ENCODE measurements at places on chromosomes 1 and 21. TPM values are rescaled to one million over a fixed set of nuclear protein-coding genes. Genes with fewer than 3 reads are reported as not detected.

- no peak overlapping the region for H3K4me3 ChIP-seq
- H3K36me3 ChIP-seq = no peaks in the 10 kb centered on the region
- H3K27ac ChIP-seq = no peak overlapping the region
- DNase-seq = peak; percentile 38
- peaks cover 3% of the 10 kb centered on the region for H3K4me1 ChIP-seq
- H3K27me3 ChIP-seq = no peaks in the 10 kb centered on the region
Observed at GRCh38 chr21:40291560-40291959, 424.3 kb downstream of the PCP4 start.

GRCh38 chr1:60359431-60359830 is 285.9 kb upstream of the C1orf87 start:
- no peak overlapping the region for H3K4me3 ChIP-seq
- H3K27me3 ChIP-seq = no peaks in the 10 kb centered on the region
- no peak overlapping the region for H3K27ac ChIP-seq
- no peak for DNase-seq
- H3K36me3 ChIP-seq = no peaks in the 10 kb centered on the region

GRCh38 chr1:183942933-183943693 is 94.4 kb downstream of the COLGALT2 start:
- peaks cover 2% of the 10 kb centered on the region for H3K4me1 ChIP-seq
- no peak for DNase-seq
- H3K27me3 ChIP-seq = peaks cover 12% of the 10 kb centered on the region
- H3K27ac ChIP-seq = no peak overlapping the region

Gene ALX3
- not detected for total RNA-seq

Gene C1orf167
- total RNA-seq = not detected

- no peaks in the 10 kb centered on the region for H3K27me3 ChIP-seq
- no peak for DNase-seq
- no peak overlapping the region for H3K27ac ChIP-seq
- no peaks in the 10 kb centered on the region for H3K4me1 ChIP-seq
- no peak overlapping the region for H3K4me3 ChIP-seq
- H3K36me3 ChIP-seq = peaks cover 23% of the 10 kb centered on the region
Observed at GRCh38 chr1:77655431-77655974, 27.0 kb downstream of the ZZZ3 start.

GRCh38 chr1:160567858-160568682 is 11.2 kb downstream of the CD84 start:
- H3K27ac ChIP-seq = no peak overlapping the region
- no peak overlapping the region for H3K4me3 ChIP-seq
- no peaks in the 10 kb centered on the region for H3K27me3 ChIP-seq

Gene PRAMEF17
- not detected for total RNA-seq

GRCh38 chr1:7401814-7402547 is 369.1 kb upstream of the VAMP3 start:
- DNase-seq = peak; percentile 72
- H3K36me3 ChIP-seq = peaks cover 10% of the 10 kb centered on the region
- no peaks in the 10 kb centered on the region for H3K27me3 ChIP-seq
- no peak overlapping the region for H3K27ac ChIP-seq

Gene HNRNPU
- 651 TPM for total RNA-seq

DNA sequence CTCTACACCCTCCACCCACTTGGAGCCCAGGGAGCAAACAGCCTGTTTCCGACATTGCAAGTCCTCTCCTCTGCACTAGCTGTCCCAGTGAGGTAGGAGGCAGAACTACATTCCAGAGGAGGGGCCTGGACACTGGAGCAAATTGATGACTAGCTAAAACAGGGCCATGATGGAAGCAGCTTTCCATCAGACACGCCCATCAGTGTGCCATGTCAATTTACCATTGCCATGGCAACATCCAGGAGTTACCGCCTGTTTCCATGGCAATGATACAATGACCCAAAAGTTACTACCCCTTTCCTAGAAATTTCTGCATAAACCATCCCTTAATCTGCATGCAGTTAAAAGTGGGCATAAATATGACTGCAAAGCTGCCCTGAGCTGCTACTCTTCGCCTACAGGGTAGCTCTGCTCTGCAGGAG is 647.1 kb downstream of the PTPRU start:
- DNase-seq = no peak
- H3K4me1 ChIP-seq = no peaks in the 10 kb centered on the region

Gene CD1D
- total RNA-seq = 1.3 TPM

DNA sequence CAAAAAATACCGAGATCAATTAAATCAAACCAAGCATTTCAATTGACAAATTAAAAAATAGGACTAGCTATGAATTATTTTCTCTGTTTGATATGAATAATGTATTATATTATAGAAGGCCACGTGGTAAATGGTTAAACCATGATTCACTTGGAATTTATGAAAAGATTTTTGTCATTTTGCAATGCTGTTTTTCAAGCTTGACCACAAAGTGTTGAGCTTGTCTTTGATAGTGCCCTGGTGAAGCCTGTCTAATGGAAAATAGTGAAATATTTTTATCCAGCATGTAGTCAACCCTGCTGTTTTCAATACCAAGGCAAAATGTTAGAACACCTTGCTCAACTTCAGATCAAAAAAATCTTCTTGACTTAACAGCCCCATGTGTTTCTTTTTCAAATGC is 288.0 kb upstream of the PRMT6 start:
- no peak overlapping the region for H3K27ac ChIP-seq
- DNase-seq = no peak
- no peaks in the 10 kb centered on the region for H3K4me1 ChIP-seq
- no peak overlapping the region for H3K4me3 ChIP-seq
- no peaks in the 10 kb centered on the region for H3K27me3 ChIP-seq
- no peaks in the 10 kb centered on the region for H3K36me3 ChIP-seq

Gene AZIN2
- total RNA-seq = 0.50 TPM

DNA sequence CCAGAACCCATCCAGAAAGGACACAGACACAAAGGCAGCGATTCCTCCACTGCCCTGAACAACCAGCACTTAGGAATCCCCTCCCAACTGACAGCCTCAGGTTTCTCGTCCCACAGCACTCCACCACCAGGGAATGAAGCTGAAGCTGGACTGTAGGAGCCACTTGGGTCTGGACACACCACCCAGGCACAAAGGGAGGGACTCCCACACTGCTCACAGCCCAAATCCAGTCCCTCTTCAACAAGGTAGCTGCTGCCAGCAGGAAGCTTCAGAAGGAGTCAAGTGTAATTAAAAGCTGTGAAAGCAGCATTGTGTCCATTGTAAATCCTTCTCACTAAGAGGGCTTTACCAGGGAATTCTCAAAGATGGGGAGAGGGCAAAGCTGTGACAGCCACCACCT is 29.0 kb downstream of the LMX1A start:
- no peaks in the 10 kb centered on the region for H3K4me1 ChIP-seq
- DNase-seq = no peak
- no peak overlapping the region for H3K4me3 ChIP-seq
- no peaks in the 10 kb centered on the region for H3K36me3 ChIP-seq
- H3K27ac ChIP-seq = no peak overlapping the region

DNA sequence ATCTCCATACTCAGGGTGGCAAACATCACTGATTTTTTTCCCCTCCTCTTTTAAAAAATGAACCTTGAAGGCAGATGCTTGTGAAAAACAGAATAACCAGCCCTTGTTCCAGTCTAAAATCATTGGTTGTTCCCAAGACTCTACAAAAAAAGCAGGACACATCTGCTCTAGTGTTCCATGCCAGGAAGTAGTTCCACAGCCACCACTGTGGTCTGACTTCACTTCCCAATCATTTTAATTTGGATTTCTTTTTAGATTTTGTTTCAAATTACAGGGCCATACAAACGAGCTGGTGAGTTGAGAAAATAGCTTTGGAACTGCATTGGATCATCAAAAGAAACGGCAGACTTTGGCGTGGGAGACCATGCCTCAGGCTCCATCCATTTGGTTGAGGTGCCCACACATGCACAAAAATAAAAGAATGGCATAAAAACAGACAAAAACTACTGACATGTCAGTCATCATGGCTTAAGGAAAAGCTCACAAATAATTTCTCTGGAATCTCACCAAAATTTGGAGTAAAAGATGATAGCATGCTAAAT is 210.0 kb downstream of the GABPA start:
- H3K27ac ChIP-seq = no peak overlapping the region
- H3K36me3 ChIP-seq = peaks cover 31% of the 10 kb centered on the region
- no peaks in the 10 kb centered on the region for H3K4me1 ChIP-seq

Gene CD34
- total RNA-seq = 0.35 TPM

DNA sequence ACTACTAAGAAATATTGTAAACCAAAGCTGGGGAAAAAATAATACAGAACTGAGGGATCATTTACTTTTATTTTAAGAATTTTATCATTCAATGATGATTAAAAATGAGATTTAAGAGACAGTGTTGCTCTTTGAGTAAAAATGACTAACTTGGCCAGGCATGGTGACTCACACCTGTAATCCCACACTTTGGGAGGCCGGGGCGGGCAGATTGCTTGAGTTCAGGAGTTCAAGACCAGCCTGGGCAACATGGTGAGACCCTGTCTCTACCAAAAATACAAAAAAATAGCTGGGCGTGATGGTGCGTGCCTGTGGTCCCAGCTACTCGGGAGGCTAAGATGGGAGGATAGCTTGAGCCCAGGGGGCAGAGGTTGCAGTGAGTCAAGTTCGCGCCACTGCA is 21.8 kb upstream of the PLEKHO1 start:
- H3K27ac ChIP-seq = no peak overlapping the region
- no peak for DNase-seq
- no peaks in the 10 kb centered on the region for H3K27me3 ChIP-seq
- no peaks in the 10 kb centered on the region for H3K36me3 ChIP-seq
- no peak overlapping the region for H3K4me3 ChIP-seq

DNA sequence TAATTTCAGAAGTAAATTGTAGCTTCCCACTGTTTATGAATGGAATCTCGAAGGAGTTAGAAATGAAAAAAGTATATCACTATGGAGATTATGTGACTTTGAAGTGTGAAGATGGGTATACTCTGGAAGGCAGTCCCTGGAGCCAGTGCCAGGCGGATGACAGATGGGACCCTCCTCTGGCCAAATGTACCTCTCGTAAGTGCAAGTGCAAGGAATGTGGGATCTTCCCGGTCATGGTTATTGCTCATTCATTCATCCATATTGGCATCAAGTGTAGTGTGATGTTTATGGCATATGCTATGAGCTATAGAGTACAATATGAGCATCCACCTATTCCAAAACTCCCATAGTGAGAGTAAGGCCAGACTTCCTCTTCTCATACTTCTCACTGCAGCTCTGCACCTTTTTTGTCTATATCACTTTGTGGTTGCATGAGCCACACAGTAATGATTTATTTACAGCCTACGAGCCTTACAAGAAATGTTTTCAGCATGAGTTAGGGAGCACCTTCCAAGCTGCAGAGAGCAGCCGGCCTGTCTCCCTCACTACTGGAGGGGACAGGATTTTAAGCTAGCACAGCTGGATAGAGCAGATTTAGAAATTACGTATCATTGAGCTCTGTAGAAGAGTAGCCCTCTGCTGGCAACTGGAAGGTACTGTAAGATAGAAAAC is 24.9 kb upstream of the CR1L start:
- no peak for DNase-seq
- peaks cover 2% of the 10 kb centered on the region for H3K36me3 ChIP-seq
- H3K27me3 ChIP-seq = no peaks in the 10 kb centered on the region
- H3K27ac ChIP-seq = no peak overlapping the region

Gene MCOLN2
- total RNA-seq = 1.3 TPM

GRCh38 chr1:93805027-93805610 is 73.9 kb downstream of the DNTTIP2 start:
- no peak overlapping the region for H3K27ac ChIP-seq
- H3K4me1 ChIP-seq = no peaks in the 10 kb centered on the region
- no peak for DNase-seq
- no peaks in the 10 kb centered on the region for H3K27me3 ChIP-seq
- H3K4me3 ChIP-seq = no peak overlapping the region
- H3K36me3 ChIP-seq = peaks cover 10% of the 10 kb centered on the region

DNA sequence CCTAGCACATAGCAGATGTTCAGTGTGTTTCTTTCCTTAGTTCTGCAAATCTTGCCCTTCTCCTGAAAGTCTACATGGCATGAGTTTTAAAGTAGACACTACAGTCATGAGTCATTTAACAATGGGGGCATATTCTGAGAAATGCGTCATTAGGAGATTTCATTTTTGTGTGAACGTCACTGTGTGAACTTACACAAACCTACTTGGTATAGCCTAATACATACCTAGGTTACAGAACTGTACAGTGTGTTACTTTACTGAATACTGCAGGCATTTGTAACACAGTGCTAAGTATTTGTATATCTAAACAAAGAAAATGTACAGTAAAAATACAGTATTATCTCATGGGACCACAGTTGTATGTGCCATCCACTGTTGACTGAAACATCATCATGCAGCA is 10.0 kb downstream of the TTF2 start:
- no peaks in the 10 kb centered on the region for H3K4me1 ChIP-seq
- H3K27ac ChIP-seq = no peak overlapping the region
- no peak overlapping the region for H3K4me3 ChIP-seq
- no peaks in the 10 kb centered on the region for H3K27me3 ChIP-seq
- H3K36me3 ChIP-seq = peaks cover 20% of the 10 kb centered on the region

- no peak overlapping the region for H3K4me3 ChIP-seq
- H3K27ac ChIP-seq = no peak overlapping the region
- H3K4me1 ChIP-seq = no peaks in the 10 kb centered on the region
- peaks cover 37% of the 10 kb centered on the region for H3K36me3 ChIP-seq
- DNase-seq = no peak
- no peaks in the 10 kb centered on the region for H3K27me3 ChIP-seq
Observed at GRCh38 chr1:32159189-32159588, 20.3 kb upstream of the TXLNA start.

DNA sequence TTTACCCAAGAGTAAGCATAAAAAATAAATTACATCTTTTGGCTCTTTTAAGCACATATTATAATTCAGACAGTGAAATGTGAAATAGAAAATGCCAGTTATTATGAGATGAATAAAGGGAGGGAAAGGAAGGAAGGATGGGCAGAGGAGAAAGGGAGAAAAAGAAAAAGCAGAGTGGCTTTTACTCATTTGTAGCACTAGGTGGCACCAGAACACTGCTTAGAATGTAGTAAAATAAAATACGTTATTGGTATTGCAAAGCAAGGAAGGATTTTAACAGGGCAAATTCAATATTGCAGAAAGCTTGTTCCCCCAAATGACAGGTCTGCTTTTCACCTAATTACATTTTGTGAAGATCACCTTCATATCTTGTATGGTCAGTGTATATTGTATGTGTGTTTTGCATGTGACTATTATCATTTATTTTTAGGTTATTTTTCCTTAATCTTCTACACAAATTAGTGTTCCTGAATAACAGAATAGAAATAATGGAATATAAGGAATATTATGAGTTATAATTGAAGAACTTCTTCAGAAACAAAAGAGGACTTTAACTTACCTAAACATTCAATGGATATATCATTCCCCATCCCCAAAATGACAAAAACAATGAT is 9.1 kb upstream of the PCNX2 start:
- H3K4me1 ChIP-seq = no peaks in the 10 kb centered on the region
- no peaks in the 10 kb centered on the region for H3K27me3 ChIP-seq
- H3K36me3 ChIP-seq = peaks cover 5% of the 10 kb centered on the region
- no peak for DNase-seq

GRCh38 chr1:45488666-45489377 is 2.1 kb downstream of the TESK2 start:
- no peak overlapping the region for H3K27ac ChIP-seq
- no peak overlapping the region for H3K4me3 ChIP-seq
- no peaks in the 10 kb centered on the region for H3K36me3 ChIP-seq

- peaks cover 3% of the 10 kb centered on the region for H3K4me1 ChIP-seq
- DNase-seq = no peak
- H3K27me3 ChIP-seq = no peaks in the 10 kb centered on the region
- no peak within 1 kb of the TSS for H3K27ac ChIP-seq
- peak within 1 kb of the TSS; percentile 91 for H3K4me3 ChIP-seq
- H3K36me3 ChIP-seq = peaks cover 6% of the 10 kb centered on the region
Observed at GRCh38 chr1:15684042-15684461, at the start of gene PLEKHM2. PLEKHM2 (plus strand) TSS chr1:15684320; CDS start chr1:15684559, 239 bp downstream.

- H3K4me3 ChIP-seq = peak overlapping the region; percentile 85
- no peaks in the 10 kb centered on the region for H3K36me3 ChIP-seq
- H3K27me3 ChIP-seq = peaks cover 23% of the 10 kb centered on the region
- no peaks in the 10 kb centered on the region for H3K4me1 ChIP-seq
Observed at GRCh38 chr1:109112652-109113285, 1.1 kb upstream of the ELAPOR1 start.
